Suppressor macrophage treated with lipopolysaccharide for 1 hour (primary cell): ENCODE measurements at places on chromosomes 7 and 10.

- no peak for DNase-seq
Measured at GRCh38 chr7:128202287-128202957, 38.7 kb upstream of the LEP start.

DNA sequence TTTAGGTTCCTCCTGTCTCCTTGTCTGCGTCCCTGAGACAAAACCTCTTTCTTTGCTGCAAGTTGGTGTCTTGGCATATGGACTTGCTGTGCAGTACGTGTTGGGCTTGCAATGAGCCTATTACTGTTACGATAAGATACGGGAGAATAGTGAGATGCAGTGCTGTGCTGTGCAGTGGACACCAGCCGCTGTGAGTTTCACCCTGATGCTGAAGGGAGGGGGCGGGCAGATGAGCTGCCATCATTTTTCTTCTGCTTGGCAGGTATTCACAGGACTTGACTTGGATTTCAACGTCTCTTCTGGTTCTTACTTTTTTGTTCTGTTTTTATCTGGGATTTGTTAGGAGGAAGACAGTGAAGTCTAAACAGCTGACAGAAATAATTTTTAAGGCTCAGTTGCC, 257.1 kb upstream of the PITRM1 start:
- no peak for DNase-seq

DNA sequence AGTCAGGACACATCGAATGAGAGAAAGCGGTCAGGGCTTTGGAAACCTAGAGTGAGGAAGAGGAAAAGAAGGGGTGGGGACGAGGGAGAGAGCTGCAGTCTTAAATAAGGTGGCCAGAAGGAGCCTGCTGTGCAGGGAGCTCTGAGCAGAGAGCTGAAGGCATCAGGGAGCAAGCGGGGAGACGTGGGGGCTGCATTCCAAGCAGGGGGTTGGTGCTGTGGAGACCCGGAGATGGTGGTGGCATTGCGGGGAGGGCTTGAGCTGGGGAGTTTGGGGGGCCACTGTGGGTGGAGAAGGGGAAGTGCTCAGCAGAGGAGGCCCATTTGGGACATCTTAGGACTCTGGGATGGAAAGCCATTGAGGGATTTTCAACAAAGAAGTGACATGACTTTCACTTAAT, 38.7 kb upstream of the ZNF32 start:
- DNase-seq = no peak

DNA sequence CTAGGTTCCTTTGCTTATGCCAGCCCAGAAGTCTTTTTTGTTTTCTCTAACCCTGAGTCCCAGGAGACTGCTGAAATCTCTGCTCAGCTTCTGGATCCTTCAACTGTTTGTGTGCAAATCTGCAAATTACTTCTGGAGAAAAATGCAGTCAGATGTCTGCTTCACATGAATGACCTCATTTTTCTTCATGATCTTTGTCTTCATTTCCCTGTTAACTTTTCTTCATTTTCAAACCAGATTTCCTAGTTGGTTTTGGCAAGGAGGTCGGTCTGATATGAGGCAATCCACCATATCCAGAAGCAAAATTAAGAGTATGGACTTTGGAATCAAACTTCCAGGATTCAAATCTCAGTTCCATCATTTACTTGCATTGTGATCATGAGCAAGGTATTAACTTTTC, 66.8 kb downstream of the ZNF503 start:
- no peak for DNase-seq

GRCh38 chr10:18737236-18737635, 78.0 kb downstream of the ARL5B start:
- DNase-seq = no peak

- peak; percentile 14 for DNase-seq
Measured at GRCh38 chr10:86356296-86356695, 10.3 kb downstream of the GRID1 start.

- DNase-seq = no peak
Measured at GRCh38 chr7:100825215-100825671, 2.1 kb downstream of the EPHB4 start.

DNA sequence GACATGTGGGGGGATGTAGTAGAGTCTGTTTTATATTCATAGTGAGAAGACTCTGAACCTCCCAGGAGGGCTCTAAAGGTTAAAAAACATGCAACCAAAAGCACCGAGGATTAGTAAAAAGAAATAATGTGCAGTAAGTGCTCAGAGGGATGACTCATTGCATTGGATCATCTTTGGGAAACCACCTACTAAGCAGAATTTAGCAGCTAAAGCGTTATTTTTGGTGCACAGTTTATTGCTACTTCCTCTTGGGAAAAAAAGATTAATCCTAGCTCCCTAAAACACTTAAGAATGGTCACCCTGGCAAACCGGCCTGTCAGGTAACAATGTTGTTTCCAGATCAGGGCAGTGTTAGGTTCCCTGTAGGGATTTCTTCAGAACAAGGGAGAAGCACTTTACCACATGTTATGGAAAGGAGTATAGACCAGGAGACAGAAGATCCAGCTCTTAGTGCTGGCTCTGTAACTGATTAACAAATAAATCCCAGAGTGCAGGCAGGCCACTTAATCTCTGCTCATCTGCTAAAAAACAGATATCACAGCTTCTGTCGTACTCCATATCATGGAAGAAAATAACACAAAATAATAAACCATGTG, 44.8 kb upstream of the FAM133B start:
- peak; percentile 95 for DNase-seq

DNA sequence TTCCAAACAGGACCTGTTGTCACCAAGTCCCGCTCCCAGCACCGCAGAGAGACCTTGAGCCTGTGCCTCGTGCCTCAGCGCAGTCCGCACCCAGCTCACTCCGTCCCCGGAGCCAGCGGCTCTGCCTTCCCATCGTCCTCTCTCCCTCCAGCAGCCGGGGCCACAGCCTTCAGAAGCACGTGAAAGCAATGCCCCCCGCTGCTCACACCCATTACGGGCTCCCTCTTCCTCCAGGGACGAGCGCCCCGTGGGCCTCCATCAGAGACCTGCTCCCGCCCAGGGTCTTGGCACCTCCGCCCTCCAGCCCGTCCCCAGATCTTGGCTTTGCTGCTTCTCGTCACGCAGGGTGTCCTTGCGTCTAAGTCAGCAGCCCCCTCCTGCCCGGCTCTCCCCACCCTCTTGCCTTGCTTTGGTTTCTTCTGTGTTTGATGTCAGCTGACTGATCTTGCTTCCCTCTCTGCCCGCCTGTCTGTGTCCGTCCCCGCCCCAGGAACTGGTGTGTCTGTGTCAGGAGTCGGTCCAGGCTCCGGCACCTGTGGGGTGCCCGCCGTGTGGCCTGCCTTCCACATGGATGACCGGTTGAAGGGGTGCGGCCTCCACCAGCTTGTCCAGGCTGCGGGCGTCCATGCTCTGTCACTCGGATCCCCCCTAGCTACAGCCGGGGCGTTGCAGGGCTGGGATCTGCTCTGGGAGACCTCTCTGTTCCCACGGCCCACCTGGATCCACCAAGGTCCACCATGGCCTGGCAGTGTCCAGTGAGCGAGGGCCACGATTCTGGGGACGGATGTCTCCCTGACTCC, 61.9 kb downstream of the FOXL3 start:
- DNase-seq = peak; percentile 10

- no peak for DNase-seq
Measured at GRCh38 chr10:123143162-123143824, 4.6 kb upstream of the HMX2 start.

DNA sequence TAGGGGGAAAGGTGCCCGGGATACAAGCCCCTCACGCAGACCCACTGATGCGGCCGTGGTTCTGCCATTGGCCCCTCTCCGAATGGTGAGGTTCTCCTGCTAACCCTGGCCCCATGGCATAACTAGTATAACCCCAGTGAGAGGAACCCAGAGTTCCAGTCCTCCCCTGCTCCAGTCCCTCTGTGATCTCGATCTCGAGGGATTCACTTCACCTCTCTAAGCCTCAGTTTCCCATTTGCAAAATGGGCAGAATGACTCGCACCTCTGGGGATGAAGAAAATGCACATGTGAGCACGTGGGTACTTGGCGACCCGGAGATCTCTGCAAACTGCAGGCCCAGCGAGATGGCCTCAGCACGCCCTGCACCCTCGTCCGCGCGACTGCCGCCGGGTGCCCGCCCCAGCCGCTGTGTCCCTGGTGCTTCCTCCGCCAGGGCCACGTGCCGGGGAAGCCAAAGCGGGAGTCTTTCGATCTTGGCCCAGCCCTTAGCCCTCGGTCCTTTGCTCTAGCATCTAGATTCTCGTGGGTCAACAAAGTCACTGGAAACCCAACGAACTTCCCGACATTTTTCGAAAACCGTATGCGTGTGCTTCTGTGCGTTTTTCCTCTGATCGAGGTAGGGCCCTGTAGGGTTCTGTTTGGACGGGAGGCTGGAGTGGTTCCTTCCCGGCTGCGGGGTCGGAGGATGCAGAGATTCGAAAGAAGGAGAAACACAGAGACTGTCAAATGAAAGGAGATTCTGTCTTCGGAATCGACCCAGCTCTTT, 169.8 kb downstream of the UBE2H start:
- DNase-seq = peak; percentile 34

GRCh38 chr7:45181286-45181960, 23.8 kb downstream of the RAMP3 start:
- DNase-seq = no peak

- no peak for DNase-seq
Measured at GRCh38 chr7:27126596-27127327, 3.8 kb downstream of the HOXA4 start.

DNA sequence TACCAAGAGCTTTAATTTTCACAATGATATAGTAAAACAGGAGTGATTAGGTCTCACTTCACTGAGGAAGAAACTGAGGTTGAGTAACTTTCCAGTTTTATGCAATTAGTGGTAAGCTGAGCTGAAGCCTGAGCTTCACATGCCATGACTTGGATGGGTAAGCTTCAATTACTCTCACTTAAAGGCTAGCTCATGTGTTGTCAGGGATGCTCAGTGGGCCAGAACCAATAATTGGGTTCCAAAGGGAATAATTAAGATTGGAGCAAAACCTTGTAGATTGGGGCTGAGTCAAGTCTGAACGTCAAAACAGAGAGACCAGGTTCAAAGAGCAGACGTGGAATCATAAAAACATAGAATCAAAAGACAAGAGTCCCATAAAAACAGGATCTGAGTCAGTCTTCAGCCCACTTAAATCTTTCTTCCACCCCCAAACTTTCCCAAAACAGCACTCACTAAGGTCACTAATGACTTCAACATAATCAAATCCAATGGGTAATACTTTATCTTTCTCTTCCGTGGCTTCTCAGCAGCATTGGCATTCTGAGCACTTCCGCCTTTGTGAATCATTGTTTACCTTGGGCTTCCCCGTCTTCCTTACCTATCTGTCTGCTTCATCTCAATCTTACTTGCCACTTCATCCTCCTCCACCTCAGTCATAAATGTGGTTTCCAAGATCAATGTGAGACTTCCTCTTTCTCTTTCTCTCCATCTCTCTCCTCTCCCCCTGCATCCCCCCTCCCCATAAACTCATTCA, 23.0 kb upstream of the EGFR start:
- DNase-seq = no peak

GRCh38 chr7:155916926-155917655, 104.8 kb upstream of the SHH start:
- DNase-seq = no peak

GRCh38 chr10:29642990-29643389, 8.2 kb upstream of the SVIL start:
- DNase-seq = peak; percentile 52

DNA sequence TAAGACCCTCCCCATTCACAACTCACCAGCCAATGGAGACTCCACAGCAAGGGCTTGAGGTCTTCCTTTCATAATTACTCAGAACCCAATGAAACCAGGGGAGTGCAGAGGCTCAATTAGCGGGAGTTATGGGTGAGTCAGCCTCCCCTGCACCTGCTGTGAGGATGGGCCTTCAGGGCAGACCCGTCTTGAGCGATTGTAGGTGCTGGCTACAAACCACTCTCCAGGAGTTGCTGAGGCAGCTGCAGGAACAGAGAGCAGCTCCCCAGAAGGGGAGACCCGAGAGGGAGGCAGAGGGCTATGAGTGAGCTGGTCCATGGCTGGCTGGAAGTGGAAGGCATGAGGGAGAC, 58.5 kb upstream of the SORCS3 start:
- DNase-seq = no peak

- DNase-seq = no peak
Measured at GRCh38 chr7:36814311-36814710, 90.0 kb upstream of the AOAH start.

DNA sequence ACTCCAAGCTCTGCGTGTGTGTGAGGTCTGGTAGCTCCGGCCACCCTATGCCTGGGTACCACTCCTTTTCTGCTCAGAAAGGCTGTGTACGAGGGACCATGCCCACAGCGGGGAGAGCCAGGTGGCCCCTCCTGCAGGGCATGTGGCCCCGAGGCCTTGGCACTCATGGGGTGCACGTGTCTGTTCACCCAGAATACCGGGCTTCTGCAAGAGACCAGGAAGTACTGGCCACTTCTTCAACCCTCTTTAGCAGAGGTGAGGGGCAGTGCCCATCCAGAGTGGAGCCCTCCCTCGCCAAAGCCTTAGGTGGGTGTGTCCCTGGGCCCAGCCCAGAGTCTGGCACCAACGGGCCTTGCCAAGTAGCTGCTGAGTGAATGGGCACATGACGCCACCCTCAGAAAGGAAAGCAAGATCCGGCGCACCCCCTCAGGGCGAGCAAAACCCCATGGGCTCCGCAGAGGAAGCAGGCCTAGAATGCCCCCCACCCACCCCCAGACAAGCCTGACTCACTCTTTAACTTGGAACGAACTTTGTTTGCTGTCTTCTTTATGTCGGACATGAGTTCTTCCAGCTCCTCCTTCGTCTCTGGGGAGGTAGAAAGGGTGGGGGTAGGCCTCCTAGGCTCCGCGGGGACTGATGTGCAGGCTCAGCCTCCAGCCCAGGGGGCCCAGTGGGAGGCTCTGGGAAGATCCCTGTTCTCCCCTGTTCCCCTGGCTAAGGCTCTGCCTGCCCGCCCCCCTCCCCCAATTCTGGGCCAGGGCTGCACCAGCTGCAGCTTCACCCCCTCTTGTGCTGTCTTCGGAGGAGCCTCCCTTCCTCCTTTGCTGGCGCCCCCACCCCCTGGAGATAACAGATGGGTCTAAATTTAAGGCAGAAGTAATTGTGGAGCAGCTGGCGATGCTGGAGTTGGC, 14.6 kb downstream of the STX1A start:
- no peak for DNase-seq

DNA sequence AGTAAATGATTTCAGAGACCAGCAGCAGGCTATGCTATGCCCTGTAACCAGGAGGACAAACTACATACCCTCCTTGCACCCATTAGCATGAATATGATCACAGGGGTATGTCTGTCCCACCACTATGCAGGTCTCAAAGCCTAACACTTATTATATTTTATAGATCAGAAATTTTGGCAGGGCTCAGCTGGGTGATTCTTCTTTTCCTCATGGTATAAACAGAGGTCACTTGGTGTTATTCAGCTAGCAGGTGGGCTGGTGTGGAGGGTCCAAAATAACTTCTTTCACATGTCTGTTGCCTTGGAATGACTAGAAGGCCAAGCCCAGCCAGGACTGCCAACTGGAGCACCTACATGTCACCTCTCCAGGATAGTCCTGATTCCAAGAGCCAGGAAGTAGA, 252.9 kb downstream of the ARHGAP12 start:
- no peak for DNase-seq

- no peak for DNase-seq
Measured at GRCh38 chr10:98138031-98138430, 3.6 kb downstream of the R3HCC1L start.
